ENCODE measurements at places on chromosomes 3 and 15.

DNA sequence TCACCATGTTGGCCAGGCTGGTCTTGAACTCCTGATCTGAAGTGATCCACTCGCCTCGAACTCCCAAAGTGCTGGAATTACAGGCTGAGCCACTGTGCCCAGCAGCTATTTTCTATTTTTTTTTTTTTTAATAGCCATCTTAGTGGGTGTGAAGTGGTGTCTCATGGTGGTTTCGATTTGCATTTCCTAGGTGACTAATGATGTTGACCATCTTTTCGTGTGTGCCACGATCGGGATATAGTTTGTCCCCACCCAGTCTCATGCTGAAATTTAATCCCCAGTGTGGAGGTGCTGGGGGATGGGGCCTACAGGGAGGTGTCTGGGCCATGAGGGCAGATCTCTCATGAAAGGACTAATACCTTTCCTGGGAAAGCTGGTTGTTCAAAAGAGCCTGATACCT, 41.8 kb upstream of the MUC13 start:
- DNase-seq: no peak

DNA sequence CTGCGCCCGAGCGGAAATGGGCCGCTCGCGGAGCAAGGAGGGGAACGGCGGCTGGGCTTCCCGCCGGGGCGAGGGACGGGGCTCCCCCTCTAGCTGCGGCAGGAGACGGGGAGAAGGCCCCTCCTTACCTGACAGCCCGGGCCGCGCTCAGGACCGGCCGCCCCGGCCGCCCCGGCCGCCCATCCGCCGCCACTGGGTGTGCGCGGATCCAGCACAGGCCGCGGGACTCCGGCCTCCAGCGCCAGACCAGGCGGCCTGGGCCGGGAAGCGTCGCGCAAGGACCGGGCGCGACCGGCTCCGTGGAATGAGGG, 296 bp downstream of the TPRA1 start:
- DNase-seq: no peak

- no peak for DNase-seq
Measured at GRCh38 chr15:92937901-92938300, 37.8 kb downstream of the CHD2 start.

GRCh38 chr3:131501949-131502348, 822 bp downstream of the MRPL3 start:
- DNase-seq: no peak
